Head of caudate nucleus (tissue), 42 donors: ENCODE measurements at places on chromosomes 5 and 9.
A peak's percentile ranks its signal among the peaks of the same experiment; 100 is the strongest.

DNA sequence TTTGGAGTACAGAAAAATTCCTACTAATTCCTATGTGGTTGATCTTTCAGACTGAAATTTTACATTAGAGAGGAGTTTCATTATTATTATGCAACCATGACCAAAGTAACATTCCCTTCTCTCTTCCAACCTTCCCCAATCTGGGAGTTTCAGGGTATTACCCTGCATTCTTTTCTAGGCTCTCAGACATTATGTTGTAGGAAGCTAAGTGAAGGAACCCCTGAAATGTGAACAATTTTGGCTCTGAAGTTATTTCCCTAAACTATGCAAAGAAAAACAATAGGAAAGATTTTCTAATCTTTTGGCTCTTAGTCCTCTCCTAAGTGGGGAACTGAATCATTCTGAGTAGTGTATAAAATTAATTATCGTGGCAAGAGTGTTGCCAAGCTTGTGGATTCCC lies 63.3 kb upstream of the ZFAND5 start:
- DNase-seq: no peak

- no peak for DNase-seq
Measured at GRCh38 chr9:22105005-22105722, 96.1 kb upstream of the CDKN2B start.

DNA sequence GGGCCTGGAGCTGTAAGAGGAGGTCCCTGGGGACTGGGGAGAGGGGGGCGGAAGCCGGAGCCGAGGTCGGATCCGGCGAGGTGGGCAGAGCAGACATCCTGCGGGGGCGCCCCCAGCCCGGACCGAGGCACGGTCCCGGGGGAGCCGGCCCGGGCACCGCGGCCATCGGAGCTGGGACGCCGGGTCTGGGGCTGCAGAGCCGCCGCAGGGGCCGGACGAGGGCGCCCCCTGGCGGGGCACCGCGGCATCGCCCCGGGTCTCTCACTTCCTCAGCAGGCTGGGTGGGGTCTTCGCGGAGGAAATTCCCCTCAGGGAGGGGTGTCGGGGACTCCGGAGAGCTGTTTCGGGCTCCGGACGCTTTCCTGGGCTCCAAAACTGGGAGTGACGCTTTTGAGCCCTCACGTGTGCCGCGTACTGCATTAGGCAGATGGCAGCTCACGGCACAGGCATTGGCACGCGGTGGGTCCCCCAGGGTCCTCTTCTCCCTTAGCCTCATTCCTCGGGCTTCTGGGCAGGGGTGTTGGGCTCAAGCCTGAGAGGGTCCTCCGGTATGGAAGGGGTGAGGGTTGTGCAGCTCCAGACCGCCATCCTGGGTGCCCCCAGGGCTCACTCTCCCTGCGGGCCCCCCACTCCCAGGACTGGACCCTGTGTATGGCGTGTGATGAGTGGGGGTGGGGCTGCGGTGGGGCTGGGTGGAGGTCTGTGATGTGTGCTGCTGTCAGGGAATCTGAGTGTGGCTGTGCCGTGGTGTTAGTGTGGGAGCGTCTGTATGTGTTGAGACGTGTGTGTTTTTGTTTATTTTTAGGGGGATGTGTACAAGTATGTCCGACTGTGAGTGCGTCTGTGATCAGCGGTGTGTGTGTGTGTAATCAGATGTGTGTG lies 29.6 kb downstream of the LHX2 start:
- DNase-seq: peak; percentile 76

GRCh38 chr5:55160493-55161209 lies 680 bp downstream of the GPX8 start:
- no peak for DNase-seq

DNA sequence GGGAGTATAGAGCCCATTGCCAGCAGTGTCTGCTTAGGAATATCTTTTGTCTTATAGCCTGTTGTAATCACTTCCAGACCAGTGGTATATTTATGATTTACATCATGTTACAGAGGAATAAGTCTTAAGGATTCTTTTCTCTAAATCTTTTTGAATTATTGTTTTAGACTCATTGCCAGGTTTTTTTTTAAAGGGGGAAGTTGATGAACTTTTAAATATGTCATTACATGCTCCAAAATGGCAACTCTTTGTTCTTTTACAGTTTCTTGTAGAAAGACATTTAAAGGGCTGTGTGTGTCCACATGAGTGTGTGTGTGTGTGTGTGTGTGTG lies 59.4 kb upstream of the NFIB start:
- no peak for DNase-seq

DNA sequence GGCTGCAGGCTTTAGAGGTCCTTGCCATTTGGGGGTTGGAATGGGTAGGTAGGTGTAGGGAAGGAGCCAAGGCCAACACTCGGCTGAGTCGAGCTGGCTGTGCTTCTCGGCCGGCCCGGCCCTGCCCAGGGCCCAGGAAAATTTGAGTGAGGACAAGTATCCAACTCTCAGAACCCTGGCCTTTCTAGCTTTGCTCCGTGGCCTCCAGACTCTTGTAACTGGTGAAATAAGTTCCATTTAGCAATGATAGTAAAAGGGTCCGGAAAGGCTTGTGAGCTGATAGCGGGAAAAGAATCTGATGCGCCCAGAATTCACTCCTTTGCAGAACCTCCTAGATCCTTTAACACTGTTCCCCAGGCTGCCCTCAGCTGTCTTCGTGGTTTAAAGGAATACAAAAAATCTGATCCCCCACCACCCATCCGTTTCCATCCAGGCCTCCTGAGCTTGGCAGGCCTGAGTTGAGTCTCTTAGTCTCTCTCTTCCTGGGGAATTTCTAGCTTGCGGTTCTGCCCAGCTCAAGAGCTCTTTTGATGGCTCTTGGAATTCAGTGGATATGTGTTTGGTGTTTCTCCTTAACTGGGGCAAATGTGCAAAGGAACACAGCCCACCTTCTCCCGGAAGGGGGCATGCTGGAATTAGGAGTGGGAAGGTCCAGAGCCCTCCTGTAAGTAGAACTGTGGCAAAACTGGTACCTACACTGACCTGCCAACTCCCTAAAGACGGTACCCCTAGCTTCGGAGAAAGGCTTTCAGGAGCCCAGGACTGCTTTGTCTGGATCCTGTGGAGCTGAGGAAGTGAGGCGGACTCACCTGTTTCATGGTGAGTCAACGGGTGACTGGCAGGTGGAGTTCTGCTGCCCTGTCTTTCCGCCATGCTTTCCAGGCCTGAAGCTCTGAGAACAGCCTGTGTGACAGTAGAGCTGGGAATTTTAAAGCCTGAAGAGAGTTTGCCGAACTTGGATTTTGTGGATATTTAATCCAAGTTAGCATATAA lies 1.7 kb downstream of the DMRT3 start:
- DNase-seq: no peak

DNA sequence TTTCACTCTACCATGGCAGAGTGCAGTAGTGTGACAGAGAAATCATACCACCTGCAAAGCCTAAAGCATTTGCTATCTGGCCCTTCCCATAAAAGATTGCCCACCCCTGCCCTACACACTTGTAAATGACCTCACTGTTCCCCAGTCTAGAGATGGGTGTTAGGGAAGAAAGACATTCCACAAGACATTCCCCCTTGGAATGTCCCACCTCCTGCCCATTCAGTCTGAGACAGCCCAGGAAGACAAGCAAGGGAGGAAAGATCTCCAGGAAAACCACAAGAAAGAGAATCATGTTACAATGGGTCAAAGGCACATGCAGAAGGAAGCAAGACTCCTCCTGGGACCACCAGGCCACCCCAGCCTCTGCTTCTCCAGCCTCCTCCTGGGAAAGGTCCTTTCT lies 230.0 kb downstream of the AGTPBP1 start:
- no peak for DNase-seq

DNA sequence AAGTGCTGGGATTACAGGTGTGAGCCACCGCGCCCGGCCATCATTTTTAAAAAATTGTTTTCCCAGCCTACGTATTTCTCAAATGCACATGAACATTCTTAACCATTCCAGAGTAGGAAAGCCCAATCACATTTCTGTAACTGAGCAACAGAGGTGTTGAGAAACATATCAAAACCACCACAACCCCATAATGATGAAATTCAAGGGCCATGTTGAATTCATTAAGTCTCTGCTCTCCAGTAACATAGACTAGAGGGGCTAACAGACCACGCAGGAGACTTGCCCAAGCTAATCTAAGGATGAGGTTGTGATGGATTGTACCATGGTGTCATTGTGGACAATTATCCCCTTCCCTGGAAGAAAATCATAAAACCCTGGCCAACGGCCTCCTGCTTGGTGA lies 52.9 kb downstream of the MYO10 start:
- no peak for DNase-seq

DNA sequence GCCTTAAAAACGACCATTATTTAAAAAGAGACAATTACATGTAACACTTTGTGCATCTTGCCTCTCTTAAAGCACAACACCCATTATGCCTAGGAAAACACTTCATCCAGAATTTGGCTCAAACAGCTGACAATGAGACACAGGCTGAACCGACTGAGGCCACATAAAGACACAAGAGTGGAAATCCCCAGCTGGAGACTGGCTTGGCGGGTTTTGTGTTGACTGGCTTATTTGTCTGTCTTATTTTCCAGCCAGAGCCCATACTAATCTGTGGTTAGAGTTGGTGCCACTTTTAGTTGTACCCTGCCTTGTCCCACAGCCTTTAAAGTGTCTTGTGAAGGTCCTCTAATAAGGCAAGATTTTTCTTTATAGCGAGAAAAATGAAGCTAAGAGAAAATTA lies 21.2 kb downstream of the TRIM14 start:
- no peak for DNase-seq

GRCh38 chr5:58317808-58318207 lies 142.1 kb downstream of the PLK2 start:
- no peak for DNase-seq

DNA sequence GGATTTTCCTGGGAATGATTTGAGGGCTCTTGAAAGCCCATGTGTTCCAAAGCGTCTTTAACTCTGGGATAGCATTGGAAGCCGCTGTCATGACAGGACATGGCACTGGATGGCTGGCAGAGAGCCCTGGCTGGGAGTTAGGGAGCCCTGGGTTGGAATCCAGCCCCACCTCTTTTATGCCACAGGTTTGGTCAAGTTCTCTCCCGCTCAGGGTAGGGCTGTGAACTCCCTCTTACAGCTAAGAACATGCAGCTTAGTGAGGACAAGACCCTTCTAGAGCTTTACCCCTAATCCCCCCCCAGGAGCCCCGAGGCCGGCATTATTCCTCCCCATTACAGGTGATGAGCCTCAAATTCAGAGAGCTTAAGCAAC lies 37.2 kb downstream of the OLFML2A start:
- DNase-seq: no peak

GRCh38 chr5:163497315-163497714 lies 8.1 kb upstream of the MAT2B start:
- no peak for DNase-seq

GRCh38 chr9:78756813-78757510 lies 460.0 kb downstream of the PSAT1 start:
- DNase-seq: no peak

GRCh38 chr9:107219486-107220077 lies 63.5 kb upstream of the RAD23B start:
- no peak for DNase-seq

DNA sequence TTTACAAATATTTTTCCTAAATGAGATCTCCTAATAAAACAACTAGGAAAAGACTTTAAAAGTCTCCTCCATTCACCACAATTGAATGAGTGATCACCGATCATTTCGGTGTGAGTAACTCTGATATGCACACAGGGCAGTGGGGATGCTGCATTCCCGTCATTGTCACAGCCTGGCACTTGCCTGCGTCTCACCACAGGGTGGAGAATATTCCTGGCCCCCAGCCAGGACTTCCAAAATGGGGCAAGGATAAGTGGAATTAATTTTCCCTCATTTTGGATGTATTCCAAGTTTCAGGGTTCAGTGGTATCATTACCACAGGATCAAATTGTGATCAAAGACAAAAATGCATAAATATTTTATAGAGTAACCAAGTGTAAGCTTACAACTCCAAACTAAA lies 107.1 kb downstream of the CTNND2 start:
- DNase-seq: no peak

DNA sequence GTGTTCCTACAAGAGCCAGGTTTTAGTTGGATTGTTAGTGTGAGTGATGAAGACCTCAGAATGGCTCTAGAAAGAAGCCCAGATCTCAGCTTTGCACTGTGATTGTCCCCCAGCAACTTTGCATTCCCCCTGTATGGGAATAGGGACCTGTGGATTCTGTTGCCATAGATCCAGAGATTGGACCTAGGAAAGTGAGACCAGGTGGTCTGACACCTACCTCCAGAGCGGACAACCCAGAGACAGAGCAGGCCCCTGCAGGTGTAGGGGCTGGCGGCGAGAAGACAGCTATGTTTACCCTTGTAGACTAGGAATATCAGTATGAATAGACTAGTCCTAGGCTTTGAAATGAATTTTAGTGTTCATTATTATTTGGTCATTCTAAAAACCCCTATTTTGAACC lies 53.6 kb downstream of the IRF1 start:
- DNase-seq: no peak

DNA sequence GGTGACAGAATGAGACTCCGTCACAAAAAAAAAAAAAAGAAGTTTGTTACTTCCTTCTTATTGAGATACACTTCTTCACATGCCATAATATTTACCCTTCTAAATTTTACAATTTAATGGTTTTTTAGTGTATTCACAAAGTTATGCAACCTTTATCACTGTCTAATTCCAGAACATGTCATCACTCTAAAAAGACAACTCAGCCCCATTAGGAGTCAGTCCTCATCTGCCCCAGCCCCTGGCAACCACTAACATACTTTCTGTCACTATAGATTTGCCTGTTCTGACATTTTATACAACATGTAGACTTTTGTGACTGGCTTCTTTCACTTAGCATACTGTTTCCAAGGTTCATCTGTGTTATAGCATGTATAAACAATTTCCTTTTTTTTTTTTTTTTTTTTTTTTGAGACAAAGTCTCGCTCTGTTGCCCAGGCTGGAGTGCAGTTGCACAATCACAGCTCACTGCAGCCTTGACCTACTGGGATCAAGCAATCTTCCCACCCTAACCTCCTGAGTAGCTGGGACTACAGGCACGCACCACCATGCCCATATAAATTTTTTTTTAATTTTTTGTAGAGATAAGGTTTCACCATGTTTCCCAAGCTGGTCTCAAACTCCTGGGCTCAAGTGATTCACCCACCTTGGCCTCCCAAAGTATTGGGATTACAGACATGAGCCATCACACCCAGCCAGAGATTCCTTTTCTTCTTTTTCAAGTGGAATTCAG lies 18.0 kb downstream of the AQP3 start:
- DNase-seq: no peak

GRCh38 chr9:126532019-126532462 lies 81.7 kb upstream of the LMX1B start:
- no peak for DNase-seq

GRCh38 chr5:51389577-51390463 lies 6.6 kb downstream of the ISL1 start:
- peak; percentile 23 for DNase-seq

DNA sequence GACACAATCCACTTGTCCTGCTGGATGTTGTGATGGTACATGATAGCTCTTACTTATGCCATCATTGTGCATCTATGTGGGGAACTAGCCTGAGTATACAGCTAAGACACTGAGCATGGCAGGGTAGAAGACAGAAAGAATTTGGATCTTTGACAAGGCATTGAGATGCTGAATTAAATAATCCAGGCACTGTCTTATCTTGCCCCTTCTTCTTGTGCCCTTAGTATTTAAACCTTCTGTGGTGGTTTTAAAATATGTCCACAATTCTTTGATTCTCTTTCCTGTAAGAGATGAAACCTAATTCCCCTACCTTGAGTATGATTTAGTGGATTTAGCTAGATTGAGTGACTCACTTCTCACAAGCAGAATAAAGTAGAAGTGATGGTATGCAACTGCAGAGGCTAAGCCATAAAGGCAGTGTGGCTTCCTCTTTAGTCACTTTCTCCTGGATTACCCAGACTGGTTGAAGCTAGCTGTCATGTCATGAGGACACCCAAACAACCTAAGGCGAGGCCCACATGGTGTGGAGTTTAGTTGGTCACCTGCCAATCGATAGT lies 174.0 kb upstream of the NREP start:
- DNase-seq: no peak
